ENCODE measurements at places on chromosomes 2 and 18.

GRCh38 chr18:12291690-12292089, 16.4 kb upstream of the TUBB6 start:
- H3K36me3 ChIP-seq, result no peaks in the 10 kb centered on the region
- no peak overlapping the region for H3K4me3 ChIP-seq
- no peak for DNase-seq
- H3K4me1 ChIP-seq, result peaks cover 22% of the 10 kb centered on the region
- H3K27me3 ChIP-seq, result no peaks in the 10 kb centered on the region

GRCh38 chr18:6648581-6648980, 80.9 kb upstream of the ARHGAP28 start:
- H3K4me1 ChIP-seq, result peaks cover 12% of the 10 kb centered on the region
- DNase-seq, result peak; percentile 8
- no peaks in the 10 kb centered on the region for H3K27me3 ChIP-seq
- no peak overlapping the region for H3K27ac ChIP-seq
- no peaks in the 10 kb centered on the region for H3K36me3 ChIP-seq

GRCh38 chr18:36811955-36812354, 16.8 kb downstream of the TPGS2 start:
- H3K4me3 ChIP-seq, result no peak overlapping the region
- no peak overlapping the region for H3K27ac ChIP-seq
- no peaks in the 10 kb centered on the region for H3K4me1 ChIP-seq
- peaks cover 26% of the 10 kb centered on the region for H3K36me3 ChIP-seq
- H3K27me3 ChIP-seq, result no peaks in the 10 kb centered on the region

DNA sequence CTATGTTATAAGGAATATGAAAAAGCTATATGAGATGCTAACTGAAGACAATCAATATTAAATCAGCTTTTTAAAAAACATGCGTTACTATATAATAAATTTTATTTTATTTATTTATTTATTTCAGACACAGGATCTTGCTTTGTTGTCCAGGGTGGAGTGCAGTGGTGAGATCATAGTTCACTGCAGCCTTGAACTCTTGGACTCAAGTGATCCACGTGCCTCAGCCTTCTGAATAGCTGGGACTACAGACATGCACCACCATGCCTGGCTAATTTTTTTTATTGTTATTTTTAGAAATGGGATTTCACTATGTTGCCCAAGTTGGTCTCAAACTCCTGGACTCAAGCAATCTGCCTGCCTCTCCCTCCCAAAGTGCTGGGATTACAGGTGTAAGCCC, 89.4 kb downstream of the MYOM1 start:
- H3K27ac ChIP-seq, result no peak overlapping the region
- peaks cover 10% of the 10 kb centered on the region for H3K4me1 ChIP-seq
- DNase-seq, result no peak
- no peaks in the 10 kb centered on the region for H3K27me3 ChIP-seq
- H3K4me3 ChIP-seq, result no peak overlapping the region
- H3K36me3 ChIP-seq, result no peaks in the 10 kb centered on the region

Data from MCF 10A (cell line).